Activated T-cell treated with anti-CD3 and anti-CD28 coated beads, Interleukin-2, amount 50 U/mL, for 72 hours (primary cell): ENCODE measurements at places on chromosomes 4 and X. TPM values are rescaled to one million over a fixed set of nuclear protein-coding genes. Genes with fewer than 3 reads are reported as not detected.

The TDO2 gene
- total RNA-seq = not detected

GRCh38 chrX:77953708-77954107, 15.7 kb downstream of the PGAM4 start:
- DNase-seq = no peak
- H3K27me3 ChIP-seq = no peaks in the 10 kb centered on the region
- no peak overlapping the region for H3K27ac ChIP-seq
- no peak overlapping the region for H3K4me3 ChIP-seq

GRCh38 chr4:31557437-31557836, 837.3 kb downstream of the PCDH7 start:
- H3K4me1 ChIP-seq = no peaks in the 10 kb centered on the region
- H3K27me3 ChIP-seq = no peaks in the 10 kb centered on the region
- H3K4me3 ChIP-seq = no peak overlapping the region
- no peak overlapping the region for H3K27ac ChIP-seq
- H3K36me3 ChIP-seq = no peaks in the 10 kb centered on the region

DNA sequence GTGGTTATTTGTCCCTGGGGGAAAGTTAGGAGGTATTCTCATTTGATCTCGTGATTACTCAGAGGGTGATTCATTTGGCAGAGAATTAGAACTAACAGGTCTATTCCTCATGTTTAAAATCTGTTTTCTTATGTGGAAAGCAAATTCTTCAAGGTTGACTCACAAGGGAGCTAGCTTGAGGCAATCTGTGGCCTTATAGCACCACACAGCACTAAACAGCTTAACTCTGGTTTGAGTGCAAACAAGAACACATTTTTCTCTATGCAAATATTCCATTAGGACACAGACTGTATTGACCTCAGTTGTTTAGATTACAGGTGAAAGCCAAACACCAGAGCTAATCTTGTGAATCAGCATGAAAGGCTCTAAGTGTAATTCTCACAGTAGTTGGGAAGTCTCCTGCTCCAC, 694.4 kb upstream of the POU3F4 start:
- H3K4me3 ChIP-seq = no peak overlapping the region
- no peak overlapping the region for H3K27ac ChIP-seq
- H3K36me3 ChIP-seq = peaks cover 1% of the 10 kb centered on the region

- no peaks in the 10 kb centered on the region for H3K36me3 ChIP-seq
- H3K4me1 ChIP-seq = no peaks in the 10 kb centered on the region
Measured at GRCh38 chr4:116925900-116926457, 159.4 kb downstream of the TRAM1L1 start.
